ENCODE measurements at places on chromosomes 16 and 17.

- no peak for DNase-seq
These were observed 2.1 kb downstream of the ITGAL start for GRCh38 chr16:30474684-30475083.

- no peak for DNase-seq
These were observed 118.8 kb upstream of the FOXF1 start for GRCh38 chr16:86391486-86391885.

- DNase-seq, result peak; percentile 21
These were observed 509 bp downstream of the CNEP1R1 start for GRCh38 chr16:50025537-50025931.

GRCh38 chr16:13063457-13063856 lies 162.1 kb downstream of the SHISA9 start:
- no peak for DNase-seq
